SK-MEL-5 (cell line): ENCODE measurements at places on chromosomes 16 and 17.

DNA sequence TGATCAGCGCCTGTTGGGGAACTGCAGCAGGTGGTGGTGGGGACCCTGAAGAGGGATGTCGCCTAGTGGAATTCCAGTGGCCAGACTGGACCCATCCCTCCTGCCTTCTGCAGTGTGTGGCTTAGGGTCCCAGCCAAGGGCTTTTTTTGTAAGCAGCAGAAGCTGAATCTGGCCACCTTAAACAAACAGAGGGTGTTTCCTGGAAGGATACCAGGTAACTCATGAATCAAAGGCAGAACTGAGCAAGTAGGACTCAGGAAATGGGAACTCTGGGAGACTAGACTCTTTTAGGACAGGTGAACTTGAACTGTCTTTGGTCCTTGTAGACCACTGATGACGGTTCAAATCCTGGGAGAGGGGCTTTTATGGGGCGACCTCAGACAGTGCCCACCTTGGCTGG is 124.0 kb downstream of the ABCC6 start:
- no peak for DNase-seq

DNA sequence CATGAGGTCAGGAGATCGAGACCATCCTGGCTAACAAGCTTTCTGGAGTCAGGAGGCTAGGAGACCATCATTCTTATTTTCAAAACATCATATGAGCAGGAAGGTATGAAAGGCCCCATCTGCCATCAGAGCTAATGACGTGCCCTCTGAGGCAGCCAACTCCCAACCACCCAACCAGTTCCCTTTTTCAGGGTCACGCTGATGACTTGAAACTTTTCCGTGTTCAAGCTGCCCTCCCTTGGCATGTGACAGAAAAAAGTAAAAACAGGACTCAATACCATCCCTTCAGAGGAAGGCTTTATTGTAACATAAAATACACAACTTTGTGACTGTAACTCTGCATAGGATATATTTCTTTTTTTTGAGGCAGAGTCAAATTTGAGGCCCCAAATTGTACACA is 4.6 kb upstream of the GHDC start:
- DNase-seq, result no peak

DNA sequence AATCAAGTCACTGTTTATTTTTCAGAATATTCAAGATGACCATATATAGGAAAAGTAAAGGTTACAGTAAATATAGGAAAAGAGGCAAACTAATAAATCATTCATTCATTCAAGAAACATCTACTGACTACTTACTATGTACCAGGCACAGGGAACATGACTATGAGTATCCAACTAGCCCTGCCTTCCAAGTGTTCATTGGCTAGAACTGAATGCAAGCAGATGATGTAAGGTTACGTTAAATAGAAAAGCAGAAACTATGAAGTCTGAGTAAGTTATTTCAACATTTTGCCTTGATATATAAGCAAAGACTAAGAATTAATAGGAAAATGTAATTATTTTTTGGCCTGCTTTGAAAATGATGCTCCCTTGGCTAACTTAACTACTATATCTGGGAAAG is 36.7 kb downstream of the SPAG9 start:
- DNase-seq, result no peak

DNA sequence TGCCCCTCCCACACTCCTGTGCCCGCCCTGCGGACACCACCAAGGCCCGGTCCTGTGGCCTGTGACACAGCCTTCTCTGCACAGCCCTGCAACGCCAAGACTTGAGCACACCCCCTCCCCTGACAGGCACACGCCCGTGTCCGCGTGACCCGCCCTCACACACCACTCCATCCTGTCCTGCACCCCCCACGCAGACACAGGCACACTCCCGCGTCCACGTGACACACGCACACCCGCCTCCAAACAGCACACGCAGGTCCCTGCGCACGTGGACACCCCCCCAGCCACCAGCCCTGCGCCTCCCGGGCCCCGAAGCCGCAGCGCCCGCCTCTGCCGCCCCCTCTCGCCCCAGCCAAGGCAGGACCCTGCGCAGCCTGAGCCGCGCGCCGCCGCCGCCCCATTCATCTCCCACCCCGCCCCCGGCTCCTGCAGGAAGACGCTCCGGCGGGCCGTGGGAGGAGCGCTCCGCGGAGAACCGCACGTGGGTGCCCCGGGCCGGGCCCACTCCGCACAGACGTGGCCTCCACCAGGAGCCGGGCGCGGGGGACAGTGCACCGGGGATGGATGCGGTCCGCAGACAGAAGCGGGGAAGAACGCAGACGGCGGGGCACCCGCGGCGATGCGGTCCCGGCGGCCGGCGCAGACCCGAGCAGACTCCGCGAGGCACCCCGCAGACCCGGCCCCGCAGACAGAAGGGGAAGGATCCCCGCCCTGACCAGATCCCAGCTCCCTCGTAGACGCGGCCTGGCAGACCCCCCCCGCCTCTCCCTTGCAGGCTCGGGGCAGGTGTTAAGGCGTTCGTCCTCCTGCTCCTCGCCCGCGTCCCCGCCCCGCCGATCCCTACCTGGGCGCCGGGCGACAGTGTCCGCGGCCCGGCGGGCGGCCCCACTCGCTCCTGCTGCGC is 506 bp downstream of the CAMKK1 start:
- peak; percentile 68 for DNase-seq

GRCh38 chr17:17952691-17953090 is 19.5 kb downstream of the TOM1L2 start:
- no peak for DNase-seq

- DNase-seq, result no peak
Observed at GRCh38 chr16:57760357-57761160, 25.0 kb downstream of the KATNB1 start.

- DNase-seq, result no peak
Observed at GRCh38 chr16:86690970-86691369, 112.6 kb downstream of the FOXL1 start.

DNA sequence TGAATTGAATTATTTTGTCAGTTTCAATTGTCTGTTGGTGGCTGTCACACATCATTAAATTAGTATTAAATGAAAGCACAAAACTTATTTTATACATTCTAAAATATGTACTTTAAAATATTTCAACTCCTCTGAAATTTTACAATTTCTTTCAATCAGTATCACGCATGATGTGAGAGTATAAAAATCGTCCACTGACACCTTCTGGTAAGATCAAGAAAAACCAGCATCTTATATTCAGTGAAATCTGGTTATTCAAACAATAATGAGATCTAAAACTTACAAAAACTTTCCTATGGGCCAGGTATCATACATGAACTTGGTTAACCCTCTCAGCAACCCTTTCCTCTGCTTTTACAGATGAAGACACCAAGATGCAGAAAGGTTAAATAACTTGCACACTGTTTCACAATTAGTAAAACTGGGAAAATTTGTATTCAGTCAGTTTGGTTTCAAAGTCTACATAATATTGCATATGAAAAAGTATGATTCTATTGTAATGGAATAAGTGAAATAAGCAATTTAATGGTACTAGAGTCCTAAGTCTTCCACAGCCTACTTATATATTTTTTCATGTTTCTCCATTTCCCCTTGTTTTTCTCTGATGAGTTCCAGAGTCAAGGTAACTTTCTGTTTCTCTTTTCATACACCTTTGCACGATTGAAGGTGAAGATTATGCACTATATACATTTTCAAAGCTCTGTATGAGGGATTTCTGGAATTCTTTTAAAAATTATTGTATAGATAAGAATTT is 58.7 kb downstream of the EFCAB5 start:
- DNase-seq, result peak; percentile 32
